ENCODE measurements at places on chromosomes 3 and 15.

- DNase-seq = no peak
Measured at GRCh38 chr3:46889381-46890110, 12.0 kb downstream of the PTH1R start.

DNA sequence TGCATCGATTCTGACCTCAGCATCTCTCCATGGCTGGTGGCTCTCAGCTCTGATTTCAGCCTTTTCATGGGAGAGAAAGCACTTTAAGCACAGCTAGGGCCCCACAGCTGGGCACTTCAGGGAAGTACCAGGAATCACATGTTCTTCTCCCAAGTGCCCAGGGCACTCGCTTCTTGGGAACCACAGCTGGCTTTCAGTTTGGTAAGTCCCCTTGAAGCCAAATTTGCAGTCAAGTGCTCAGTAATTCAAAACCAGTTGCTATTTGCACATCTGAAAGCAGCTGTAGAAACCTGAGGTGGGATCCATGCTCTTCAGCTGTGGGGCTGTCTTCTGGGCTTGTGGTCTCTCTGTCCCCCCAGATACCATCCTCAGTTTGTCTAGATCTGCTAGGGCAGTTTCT lies 12.8 kb downstream of the GABRA5 start:
- DNase-seq = no peak

DNA sequence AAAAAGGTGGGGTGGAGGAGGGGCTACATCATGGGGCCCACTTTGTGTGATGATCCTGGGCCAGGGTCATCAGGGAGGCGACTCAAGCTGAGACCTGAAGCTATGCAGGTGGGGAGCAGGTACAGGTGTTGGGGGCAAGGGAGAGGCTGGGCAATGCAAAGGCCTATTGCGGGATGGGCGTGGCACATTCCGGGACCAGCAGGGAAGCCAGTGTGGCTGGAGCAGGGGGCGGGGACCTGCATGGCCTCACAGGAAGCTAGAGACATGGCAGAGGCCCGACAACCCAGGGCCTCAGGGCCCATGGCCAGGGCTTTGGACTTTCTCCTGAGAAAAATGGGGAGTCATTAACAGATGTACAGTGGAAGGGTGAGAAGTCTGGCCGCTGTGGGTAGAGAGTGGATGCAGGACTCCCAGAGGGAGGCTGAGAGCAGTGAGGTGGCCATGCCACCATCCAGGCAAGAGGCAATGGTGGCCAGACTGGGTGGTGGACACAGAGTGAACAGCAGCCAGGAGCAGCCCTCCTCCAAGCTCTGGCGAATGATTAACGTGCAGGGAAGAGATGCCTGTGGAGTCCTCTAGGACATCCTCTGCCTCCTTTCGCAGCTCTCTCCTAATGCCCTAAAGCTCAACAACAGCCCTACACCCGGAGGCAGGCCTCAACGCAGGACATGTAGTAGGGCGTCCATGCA lies 122.6 kb upstream of the ATP2B2 start:
- DNase-seq = no peak

DNA sequence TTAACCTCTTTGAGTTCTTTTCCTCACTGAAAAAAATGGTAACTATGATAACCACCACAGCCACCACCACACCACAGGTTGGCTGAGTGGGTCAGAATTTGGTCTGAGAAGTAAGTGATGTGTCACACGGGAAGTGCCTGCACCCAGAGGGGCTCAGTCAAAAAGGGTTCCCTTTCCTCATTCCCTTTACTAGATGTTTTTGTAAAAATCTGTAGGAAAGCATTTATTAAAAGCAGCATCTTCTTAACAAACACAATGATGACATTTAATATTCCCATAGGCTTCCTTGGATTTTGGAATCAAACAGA lies 23.2 kb downstream of the CFAP92 start:
- no peak for DNase-seq

DNA sequence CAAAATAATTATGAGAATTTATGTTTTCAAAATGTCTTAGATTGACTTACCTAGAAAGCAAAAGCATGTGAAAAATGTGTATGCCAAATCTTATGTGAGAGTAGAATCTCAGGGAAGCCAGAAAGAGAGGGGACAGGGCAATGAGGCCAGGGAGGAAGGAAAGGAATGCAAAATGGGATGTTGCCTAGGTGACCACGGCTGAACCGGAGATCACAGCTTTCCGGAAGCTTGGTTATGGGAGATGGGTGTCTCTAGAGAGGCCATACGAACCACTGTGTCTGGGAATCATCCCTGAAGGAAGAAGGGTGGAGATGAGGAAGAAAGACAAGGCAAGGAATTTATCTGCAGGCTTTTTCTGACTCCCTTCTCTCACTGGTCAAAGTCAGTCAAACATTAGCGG lies 76.0 kb downstream of the SUCLG2 start:
- DNase-seq = no peak

- no peak for DNase-seq
Measured at GRCh38 chr15:58639002-58639756, 110.3 kb downstream of the ADAM10 start.

DNA sequence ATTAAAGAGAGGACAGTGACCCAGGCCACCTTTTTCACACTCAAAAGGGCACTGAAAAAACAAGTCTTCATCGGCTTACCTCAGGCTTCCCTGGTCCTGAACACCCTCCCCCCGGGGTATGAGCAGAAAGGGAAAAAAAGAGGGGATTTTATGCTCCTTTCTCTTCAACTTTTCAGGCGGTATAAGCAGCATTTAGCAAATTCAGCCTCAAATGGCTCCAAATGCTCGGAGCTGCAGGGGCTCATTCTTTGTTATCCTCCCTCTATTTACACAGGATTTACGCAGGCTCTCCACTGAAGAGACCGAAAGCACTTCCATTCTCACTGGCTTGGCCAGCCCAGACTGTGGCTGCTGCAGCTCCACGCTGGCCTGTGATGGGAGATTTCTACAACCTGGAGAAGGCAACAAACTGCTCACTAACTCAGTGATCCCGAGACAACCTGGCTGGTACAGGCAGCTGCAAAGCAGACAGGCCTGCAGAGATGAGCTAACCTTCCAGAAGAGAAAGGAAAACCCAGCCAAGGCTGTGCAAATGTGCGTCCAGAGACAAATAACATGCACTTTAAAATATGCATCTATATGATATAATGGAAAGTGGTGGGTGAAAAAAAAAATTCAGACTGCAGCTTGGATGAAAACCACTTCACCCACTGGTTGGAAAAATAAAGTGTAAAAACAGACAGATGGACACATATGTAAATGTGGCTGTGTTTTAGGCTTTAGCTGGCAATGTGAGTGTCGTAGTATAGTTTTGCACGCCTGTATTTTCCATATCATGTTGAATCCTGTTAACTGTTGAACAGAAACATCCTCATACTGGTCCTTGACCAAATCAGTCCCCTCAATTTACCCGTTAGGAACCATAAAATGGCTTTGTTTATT lies 54.2 kb downstream of the MEIS2 start:
- DNase-seq = no peak

- no peak for DNase-seq
Measured at GRCh38 chr15:42858999-42859789, 61.4 kb downstream of the TTBK2 start.

GRCh38 chr15:63260791-63261190 lies 16.6 kb upstream of the APH1B start:
- DNase-seq = no peak

DNA sequence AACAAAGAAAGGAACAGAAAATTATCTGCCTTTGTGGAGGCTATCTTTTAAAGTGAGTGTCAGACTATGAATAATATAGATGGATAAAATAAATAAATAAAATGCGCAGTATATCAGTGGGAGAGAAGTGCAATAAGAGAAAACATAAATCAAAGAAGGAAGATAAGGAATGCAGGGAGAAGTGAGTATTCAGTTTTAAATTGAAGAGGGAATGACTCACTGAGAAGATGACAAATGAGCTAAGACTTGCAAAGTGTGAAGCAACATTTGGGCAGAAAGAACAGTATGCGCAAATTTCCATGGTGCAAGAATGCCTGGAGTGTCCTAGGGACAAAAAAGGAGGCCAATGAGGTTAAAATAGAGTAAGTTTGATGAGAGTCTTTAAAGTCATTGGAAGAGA lies 1300.1 kb upstream of the ALCAM start:
- no peak for DNase-seq

GRCh38 chr15:95793231-95793630 lies 537.3 kb upstream of the NR2F2 start:
- no peak for DNase-seq

GRCh38 chr3:197847866-197848401 lies 56.9 kb downstream of the LRCH3 start:
- no peak for DNase-seq

DNA sequence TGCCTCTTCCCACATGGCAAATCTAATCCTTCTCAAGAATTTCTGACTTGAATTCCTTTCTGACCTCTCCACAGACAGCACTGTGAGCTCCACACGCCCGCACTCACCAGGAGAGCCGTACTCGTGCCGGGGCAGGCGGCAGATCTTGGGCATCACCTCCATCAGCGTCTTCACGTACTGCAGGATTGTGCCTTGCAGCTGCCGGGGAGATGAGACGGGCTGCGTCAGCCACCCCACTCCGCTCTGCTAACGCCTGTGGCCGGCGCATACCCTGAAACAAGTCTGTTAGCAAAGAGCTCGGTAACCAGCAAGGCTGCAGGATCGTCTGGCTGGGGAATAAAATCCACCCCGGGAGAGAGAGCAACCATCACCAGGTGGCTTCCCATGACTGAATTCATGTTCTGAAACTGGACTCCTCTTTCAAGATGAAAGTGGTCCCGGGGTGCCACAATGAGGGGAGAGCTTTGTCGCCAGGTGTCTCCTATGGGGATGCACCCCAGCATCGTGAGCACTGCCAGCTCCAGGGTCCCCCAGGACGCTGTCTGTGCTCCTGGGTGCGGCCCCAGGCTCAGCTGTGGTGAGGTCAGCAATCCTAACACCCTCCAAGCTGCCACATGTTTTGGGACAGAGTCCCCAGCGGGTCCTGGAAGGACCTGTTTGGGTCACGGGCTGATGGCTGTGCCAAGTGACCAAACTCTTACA lies 43.4 kb downstream of the NIPA2 start:
- DNase-seq = no peak
